ENCODE measurements at places on chromosomes 1 and 21.

DNA sequence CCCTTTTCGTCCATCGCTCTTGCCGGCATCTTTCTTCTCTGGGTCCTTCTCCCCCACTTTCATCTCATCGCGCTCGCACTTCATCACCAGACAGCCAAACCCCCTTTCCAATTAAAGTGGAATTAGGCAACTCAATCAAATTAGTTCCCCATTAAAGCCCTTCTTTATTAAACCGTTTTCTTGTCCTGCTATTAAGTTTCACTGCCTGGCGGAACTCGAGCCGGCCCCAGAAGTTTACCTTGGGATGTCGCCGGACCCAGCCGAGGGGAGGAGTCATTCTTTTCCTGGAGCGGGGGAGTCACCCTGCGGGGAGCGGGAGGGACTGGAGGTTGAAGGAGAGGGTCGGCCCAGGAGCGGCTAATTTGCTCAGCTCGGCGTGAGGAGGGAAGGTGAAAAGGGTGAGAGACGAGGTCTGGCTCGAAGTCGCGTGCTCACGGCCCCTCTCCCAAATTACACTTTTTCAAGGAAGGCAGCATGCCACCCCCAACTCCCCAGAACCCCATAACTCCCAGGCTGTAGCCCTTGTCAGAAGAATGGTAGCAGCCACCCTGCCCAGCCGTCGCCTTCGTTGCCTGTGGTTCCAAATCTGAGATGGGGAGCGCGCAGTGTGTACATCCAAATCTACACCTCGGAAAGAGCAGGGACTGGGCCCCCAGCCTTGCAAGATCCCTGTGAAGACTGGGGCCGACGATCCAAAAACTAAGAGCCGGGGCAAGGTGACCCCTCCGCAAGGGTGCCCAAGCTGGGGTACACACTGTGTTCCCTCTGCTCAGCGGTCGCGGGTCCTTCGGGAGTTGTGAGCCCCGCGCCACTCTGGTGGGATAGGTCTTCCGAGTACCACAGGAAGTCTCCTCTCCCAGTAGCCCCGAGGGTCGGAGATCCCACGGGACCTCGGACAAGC lies 6.4 kb downstream of the DMRTA2 start:
- DNase-seq, result no peak

DNA sequence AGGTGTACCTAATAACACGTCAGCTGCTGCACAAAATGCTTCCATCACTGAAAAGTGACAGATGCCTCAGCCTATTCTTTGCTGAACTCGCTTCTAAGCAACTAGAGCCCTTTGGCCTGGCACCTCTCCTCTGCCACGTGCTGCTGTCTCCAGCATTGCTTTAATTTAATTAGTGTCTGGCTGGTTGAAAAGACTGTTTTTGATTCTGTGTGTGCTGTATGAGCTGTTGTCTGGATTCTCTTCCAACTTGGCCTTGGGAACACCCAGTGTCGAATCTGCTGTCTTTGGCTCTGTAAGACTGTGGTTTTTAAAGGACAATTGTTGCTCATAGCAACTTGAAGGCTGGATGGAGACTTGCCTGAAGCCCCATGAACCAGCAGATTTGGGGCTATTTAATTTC lies 109.5 kb downstream of the PSMG1 start:
- no peak for DNase-seq

DNA sequence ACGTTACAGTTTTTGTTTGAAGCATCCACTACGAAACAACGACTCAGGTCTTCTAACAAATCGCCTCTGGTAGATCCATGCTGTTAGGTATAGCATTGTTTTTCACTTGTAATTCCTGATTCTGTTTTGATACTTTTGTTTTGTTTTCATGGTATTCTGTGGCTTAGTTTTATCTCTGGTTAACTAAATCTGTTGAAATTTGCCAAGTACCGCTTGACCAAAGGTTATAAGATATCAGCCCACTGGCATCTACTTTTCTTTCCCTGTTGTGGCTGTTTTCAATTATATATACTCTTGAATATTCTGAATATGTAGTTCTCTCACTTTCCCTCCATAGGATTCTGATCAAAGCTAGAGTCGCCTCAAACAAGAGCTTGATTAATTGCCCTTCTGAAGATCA lies 274.8 kb upstream of the C1orf105 start:
- no peak for DNase-seq

GRCh38 chr1:2415801-2416208 lies 3.4 kb upstream of the PEX10 start:
- DNase-seq, result no peak

DNA sequence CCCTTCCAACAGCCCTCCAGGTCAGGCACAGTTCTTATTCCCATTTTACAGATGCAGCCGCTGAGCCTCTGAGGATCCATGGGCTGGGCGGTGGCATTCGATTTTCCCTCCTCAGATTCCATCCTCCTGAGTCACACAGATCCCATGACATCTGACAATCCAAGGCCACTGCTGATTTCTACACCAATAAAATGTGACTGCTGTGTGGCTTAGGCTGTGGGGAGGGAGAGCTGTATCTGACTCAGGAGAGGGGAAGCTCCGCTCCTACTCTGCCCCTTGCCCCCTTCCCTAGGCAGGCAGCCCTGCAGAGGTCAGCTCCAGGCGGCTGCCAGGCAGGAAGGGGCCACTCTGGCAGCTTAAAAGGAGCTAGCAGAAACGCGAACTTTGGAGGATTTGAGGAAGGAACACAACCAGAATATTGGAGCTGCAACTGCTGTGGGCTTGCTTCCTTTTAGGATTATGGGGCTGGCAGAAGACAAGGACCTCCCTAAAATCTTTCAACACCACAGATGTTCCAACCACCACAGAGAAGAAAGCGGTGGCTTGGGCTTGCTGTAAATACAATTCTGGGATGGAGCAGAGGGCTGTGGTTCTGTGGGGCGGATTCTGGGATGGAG lies 50.0 kb downstream of the MRPL37 start:
- DNase-seq, result no peak

DNA sequence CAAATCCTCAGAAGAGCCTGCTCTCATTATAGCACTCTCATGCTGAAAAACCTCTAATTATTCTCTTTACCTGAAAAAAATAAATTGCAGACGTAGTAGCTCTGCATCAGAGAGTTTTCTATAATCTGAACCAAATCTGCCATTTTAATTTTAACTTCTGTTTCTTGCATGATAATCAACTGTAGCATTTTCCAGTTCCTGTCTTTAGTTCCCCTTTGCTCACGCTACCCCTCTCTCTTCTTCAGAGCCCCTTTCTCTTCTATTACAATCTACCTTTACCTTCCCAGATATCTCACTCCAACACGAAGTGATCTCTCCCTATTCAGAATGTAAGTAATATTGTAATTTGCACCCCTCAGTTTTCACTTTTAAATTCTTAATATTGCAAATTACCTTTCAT lies 31.4 kb downstream of the FMO1 start:
- DNase-seq, result no peak

DNA sequence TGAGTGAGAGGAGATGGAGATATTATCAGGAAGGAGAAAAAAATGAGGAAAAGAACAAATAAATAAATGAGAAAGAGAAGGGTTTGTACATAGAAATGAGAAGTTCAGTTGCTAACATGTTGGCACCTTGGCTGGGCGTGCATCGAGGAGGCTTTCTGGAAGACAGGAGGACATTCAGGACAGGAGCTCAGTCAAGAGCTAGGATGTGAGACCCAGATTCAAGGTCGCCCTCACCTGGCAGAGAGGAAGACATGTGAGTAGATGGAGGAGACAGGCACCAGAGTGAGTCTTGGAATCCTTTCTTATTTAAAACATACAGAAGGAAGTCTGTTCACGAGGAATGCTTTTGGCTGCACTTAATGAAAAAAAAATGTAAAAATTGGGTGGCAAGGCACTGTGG lies 640.9 kb downstream of the NPHP4 start:
- DNase-seq, result no peak

- no peak for DNase-seq
These were observed 107.2 kb upstream of the MARK1 start for GRCh38 chr1:220420726-220421125.

DNA sequence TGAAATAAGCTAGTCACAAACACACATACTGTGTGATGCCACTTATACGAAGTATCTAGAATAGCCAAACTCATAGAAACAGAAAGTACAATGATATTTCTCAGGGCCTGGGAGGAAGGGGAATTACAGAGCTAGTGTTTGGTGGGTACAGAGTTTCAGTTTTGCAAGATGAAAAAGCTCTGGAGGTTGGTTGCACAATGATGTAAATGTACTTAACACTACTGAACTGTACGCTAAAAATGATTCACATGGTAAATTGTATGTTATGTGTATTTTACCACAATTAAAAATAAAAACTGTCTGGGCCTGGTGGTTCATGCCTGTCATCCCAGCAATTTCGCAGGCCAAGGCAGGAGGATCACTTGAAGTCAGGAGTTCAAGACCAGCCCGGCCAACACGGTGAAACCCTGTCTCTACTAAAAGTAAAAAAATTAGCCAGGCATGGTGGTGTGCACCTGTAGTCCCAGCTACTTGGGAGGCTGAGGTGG lies 15.3 kb upstream of the FHAD1 start:
- DNase-seq, result no peak

DNA sequence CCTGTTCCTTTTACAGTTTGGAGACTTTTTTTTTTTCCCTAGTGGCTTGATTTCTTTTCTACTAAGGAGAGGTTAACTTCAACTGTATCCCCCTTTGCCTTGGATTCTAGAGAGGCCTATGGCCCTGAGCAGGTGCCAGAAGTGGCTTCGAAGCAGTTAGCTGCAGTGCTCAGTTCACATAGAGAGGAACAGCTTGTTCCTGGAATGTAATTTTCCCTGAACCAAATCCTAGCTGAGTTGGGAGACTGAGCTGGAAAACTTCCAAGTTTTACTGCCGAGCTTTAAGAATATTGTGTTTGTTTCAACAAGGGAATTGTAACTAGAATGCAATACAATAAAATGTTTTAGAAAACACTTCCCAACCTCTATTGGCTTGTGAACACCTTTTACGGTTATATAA lies 17.5 kb downstream of the RD3 start:
- no peak for DNase-seq

GRCh38 chr1:203075236-203076030 lies 10.4 kb downstream of the MYOG start:
- DNase-seq, result no peak

DNA sequence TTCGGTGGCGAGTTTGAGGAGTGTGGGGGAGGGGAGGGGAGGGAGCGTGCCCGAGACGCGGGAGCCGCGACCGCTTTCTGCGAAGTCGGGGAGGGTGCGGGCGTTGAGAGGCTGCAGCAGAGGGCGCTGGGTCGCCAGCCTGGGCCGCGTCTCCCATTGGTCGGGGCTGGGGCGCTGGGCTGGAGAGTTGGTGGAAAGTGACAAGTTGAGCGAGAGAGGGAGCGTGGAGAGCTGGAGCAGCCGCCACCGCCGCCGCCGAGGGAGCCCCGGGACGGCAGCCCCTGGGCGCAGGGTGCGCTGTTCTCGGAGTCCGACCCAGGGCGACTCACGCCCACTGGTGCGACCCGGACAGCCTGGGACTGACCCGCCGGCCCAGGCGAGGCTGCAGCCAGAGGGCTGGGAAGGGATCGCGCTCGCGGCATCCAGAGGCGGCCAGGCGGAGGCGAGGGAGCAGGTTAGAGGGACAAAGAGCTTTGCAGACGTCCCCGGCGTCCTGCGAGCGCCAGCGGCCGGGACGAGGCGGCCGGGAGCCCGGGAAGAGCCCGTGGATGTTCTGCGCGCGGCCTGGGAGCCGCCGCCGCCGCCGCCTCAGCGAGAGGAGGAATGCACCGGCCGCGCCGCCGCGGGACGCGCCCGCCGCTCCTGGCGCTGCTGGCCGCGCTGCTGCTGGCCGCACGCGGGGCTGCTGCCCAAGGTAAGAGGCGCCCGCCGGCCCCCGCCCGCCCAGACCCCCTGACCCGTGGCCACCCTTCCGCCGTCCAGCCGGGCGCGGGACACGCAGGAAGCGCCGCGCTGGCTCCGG lies at the start of gene ROR1:
ROR1 (plus strand) TSS at position 203 of the 802 bp plus-strand sequence.
- DNase-seq, result peak; percentile 80

- no peak for DNase-seq
These were observed 73.2 kb downstream of the CD58 start for GRCh38 chr1:116497656-116498055.

- no peak for DNase-seq
These were observed 64.2 kb downstream of the GPR137B start for GRCh38 chr1:236206548-236206947.

DNA sequence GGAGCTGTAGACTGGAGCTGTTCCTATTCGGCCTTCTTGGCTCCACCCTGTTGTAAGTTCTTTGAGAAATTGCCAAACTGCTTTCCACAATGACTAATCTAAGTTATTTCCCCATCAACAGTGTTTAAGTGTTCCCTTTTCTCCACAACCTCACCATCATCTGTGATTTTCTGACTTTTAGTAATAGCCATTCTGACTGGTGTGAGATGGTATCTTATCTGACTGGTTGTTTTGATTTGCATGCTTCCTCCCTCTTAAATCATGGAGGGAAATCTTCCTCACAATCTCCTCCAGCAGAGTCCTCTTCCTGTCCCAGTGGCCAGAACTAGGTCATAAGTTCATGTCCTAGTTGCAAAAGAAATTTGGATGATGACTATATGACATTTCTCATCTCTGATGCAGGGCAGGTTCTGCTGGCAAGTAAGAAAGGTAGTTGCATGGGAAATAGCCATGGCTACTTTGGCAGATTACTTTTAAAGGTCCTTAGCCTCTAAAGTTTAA lies 294.0 kb downstream of the LRRC40 start:
- no peak for DNase-seq

DNA sequence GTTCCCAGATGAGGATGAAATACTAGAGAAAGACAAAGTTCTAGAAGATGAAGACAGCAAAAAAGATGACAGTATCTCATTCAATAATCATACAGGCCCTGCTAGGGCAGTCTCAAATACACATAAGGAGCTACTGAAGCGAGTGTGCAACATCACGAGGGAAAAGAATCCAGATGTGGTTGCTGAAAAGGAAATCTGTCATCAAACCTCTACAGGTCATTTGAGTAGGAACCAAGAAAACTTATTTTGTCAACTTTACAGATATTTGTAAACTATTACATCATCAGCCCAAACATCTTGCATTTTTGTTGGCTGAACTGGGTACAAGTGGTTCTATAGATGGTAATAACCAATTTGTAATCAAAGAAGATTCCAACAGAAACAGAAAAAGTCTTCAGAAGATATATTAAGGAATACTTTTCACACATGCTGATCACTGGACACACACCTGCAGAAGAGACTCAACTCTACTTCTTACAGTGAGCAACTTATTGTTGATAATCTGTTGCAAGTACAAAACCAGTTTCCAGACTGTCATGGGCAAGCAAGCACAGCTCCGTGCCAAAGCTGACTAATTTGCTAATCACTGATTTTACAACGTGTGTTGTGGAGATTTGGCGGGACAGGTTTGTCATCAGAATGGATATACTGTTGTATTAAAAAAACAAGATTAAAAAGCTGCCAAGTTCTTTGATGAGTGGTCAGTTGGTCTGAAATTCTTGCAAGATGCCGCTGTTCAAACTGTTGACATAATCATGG lies 42.1 kb downstream of the TRIM33 start:
- DNase-seq, result no peak

- no peak for DNase-seq
These were observed 42.4 kb upstream of the ROR1 start for GRCh38 chr1:63731117-63732043.

GRCh38 chr1:4710592-4711415 lies 56.4 kb downstream of the AJAP1 start:
- no peak for DNase-seq

DNA sequence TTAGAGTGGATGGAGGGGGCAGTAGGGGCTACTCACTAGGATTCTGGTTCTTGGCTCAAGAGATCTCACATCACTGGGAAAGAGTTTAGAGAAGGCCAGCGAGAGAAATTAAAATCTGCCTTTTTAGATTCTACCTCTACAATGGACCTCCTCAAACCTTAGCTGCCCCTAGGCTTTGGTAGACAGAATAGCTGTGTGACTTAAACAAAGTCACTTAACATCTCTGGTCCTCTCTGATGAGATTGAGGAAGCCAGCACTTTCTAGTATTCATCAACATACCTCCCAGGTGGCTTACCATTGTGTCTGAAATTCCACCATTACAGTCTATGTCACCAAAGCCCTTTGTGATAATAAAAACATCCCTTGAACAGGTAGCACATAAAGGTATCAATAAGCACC lies 18.7 kb downstream of the AADACL4 start:
- no peak for DNase-seq

Data from frontal cortex (tissue), 4 donors.